ENCODE measurements at places on chromosomes 11 and 22.
A peak's percentile ranks its signal among the peaks of the same experiment; 100 is the strongest.

- no peak for DNase-seq
These were observed 37.5 kb downstream of the TPST2 start for GRCh38 chr22:26552466-26552865.

- DNase-seq, result no peak
These were observed 1342.2 kb downstream of the BRD1 start for GRCh38 chr22:48485149-48486133.

DNA sequence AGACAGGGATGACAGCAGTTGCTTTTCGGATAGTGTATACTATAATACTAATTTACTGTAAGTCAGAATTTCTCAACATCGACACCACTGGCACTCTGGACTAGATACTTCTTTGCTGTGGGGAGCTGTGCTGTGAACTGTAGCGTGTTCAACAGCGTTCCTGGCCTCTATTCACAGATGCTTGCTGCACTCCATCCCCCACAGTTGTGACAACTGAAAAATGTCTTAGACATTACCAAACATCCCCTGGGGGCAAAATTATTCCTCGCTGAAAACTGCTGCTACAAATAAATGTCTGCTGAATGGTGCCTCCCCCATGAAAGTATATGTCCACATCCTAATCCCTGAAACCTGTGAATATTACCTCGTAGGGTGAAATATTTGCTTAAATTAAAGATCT lies 7.5 kb upstream of the SLC15A3 start:
- no peak for DNase-seq

DNA sequence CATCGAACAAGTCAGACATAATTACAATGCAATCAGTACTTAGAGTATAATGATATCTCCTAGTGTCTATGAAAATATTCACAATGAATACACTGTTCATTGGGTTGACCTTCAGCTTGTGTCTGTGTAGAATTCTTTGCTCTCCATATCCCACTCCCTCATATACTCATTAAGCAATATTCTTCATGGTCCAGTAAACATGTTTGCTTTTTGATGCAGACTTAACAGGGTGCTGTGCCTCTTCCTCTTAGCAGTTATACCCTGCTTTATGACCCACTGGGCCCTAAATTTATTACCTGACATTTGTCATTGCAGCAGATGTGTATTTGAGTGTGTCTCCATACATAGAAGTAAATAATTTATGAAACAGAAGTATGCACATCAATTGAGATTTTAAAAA lies 352.5 kb upstream of the CCDC179 start:
- no peak for DNase-seq

DNA sequence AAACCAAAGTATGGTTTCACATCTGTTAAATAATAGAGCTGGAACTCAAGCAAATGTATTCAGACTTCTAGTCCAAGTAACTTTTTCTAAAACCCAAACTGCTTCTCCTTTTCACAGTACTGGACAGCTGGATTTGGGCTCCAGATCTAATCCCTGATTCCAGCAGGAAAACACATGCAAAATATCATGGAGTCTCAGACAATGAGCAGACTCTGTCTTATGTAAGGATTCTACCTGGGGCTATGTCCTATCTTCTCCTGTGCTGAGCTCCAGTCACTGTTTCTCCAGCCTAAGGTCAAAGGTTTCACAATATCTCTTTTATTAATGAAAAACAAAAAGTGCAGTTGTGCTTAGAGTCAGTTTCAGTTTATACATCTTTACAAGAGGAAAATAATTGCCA lies 83.2 kb upstream of the EED start:
- DNase-seq, result no peak

- no peak for DNase-seq
These were observed 1.0 kb downstream of the CTSD start for GRCh38 chr11:1762537-1763302.

DNA sequence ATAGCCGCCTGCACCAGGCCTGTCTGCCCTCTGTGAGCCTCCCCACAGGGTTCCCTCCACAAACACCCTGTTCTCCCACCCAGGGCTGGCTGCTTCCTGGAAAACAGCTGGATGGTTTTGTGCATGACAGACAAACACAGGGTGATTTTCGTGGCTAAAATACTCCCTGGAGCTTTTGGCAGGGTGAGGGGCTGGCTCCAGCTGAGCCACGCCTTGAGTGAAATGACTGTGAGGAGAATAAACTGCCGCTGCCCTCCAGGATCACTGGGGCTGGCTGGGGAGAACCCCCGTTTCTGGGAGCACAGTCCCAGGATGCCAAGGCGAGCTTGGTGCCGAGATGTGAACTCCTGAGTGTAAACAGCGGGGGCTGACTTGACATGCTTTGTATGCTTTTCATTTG lies 20.3 kb upstream of the PPP6R3 start:
- DNase-seq, result no peak

GRCh38 chr22:24207264-24208011 lies 26.2 kb downstream of the SUSD2 start:
- no peak for DNase-seq

GRCh38 chr11:69159150-69159852 lies 3.6 kb downstream of the SMIM38 start:
- no peak for DNase-seq

DNA sequence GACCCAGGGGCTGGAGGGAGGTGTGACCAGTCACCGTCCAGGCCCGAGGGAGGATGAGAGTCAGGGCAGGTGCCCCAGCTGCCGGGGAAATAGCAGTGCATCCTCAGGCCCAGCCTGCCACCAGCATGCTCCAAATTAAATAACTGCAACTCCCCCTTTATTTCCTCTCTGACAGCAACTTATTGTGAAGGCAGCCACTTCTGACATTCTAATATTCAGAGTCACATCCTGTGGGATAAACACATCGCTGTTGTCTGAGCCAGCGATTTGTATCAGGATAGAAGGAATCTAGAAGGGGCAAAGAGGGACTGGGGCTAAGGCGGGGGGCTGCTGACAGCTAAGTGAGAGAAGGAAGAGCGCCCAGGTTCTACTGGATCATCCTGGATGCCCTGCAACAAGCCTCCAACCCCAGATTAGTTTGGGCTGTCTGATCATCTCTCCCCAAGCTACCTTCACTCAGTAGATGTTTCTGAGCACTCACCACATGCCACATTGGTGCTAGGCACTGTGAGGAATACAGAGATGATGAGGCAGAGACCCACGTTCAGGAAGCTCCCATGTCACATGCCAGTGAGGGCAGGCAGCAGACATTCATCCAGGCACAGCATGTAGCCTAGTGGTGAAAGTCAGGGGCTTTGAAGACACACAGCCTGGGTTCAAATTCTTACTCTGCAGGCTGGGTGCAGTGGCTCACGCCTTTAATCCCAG lies 214.1 kb downstream of the BUD13 start:
- no peak for DNase-seq

GRCh38 chr22:45892681-45893461 lies 84.1 kb downstream of the WNT7B start:
- DNase-seq, result no peak

- DNase-seq, result no peak
These were observed 469.9 kb downstream of the MN1 start for GRCh38 chr22:27331526-27332281.

- no peak for DNase-seq
These were observed 2.8 kb upstream of the GRAMD4 start for GRCh38 chr22:46617207-46617985.

- DNase-seq, result no peak
These were observed 7.9 kb downstream of the ABTB2 start for GRCh38 chr11:34349882-34350281.

GRCh38 chr11:116787786-116788486 lies at the start of gene ZPR1:
TSS of gene ZPR1 (minus strand) at chr11:116788023. CDS start at chr11:116787990, 33 bp downstream.
- DNase-seq, result peak; percentile 86

- no peak for DNase-seq
These were observed 171.3 kb upstream of the TMEM45B start for GRCh38 chr11:129644326-129644725.

DNA sequence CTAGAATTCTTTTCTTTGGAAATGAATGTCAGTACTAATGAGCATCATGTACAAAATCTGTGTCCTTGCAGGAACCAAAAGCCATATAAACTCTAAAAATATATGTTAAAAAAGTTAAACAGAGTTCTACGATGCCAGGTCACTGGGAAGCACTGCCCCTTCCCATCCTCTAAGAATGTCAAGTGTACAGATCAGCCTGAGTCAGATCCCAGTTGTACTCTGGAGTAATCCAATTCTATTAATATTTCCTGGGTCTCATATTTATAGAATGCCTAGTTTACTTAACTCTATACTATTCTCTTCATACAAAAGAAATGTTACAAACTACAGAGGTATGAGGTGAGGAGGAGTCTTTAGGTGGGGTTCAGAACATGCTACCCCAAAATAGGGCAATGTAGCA lies 460.1 kb downstream of the DLG2 start:
- DNase-seq, result no peak

GRCh38 chr11:17992916-17993315 lies 19.9 kb downstream of the SERGEF start:
- DNase-seq, result no peak

- DNase-seq, result no peak
These were observed 6.1 kb downstream of the SLC25A1 start for GRCh38 chr22:19172213-19173046.

GRCh38 chr22:37741312-37741795 lies 44.5 kb downstream of the TRIOBP start:
- peak; percentile 35 for DNase-seq

GRCh38 chr11:70460111-70460510 lies 61.8 kb downstream of the CTTN start:
- DNase-seq, result no peak

DNA sequence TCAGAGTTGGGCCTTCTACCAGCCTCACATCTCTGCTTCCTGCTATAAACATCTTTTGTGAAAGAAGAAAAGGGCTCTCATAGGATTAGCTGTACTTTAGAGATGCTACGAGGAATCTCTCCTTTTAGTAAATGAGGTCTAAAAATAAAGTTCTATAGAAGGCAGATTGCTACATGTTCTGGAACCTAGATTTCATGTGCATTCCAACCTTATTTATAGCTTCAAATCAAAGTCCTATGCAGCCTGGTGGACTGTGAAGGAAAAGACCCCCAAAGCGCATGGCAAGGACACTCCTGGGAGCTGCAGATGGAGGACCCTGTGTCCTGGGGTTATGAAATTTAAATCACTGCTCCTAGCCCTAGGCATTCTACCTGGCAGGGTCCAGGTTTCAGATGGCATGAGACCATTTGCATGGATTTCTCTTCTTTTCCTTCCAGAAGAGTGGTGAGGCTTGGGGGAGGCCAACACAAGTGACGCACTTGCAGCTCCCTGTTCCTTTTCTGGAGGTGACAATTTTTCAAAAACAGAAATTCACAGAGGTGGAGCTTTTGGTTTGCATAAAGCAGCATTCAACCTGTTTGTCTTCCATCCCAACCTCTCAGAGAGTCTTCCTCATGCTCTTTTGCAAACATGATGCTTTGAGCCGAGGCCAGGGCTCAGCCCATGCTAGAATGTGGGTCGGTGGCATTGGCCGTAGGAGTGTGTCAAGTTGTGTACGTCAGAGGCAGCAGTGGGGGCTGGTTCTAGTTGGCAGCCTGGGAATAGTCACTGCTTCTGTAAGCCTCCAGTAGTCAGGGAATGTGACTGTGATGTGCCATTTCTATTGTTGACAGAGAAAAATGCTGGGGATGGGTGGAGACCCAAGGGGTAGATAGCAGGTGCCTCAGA lies 6.3 kb downstream of the CRY2 start:
- no peak for DNase-seq

GRCh38 chr11:112374486-112375140 lies 114.0 kb upstream of the PLET1 start:
- DNase-seq, result no peak

- DNase-seq, result no peak
These were observed 1.1 kb upstream of the SUN2 start for GRCh38 chr22:38756711-38757463.

- no peak for DNase-seq
These were observed 3.3 kb downstream of the REXO2 start for GRCh38 chr11:114442536-114442935.

DNA sequence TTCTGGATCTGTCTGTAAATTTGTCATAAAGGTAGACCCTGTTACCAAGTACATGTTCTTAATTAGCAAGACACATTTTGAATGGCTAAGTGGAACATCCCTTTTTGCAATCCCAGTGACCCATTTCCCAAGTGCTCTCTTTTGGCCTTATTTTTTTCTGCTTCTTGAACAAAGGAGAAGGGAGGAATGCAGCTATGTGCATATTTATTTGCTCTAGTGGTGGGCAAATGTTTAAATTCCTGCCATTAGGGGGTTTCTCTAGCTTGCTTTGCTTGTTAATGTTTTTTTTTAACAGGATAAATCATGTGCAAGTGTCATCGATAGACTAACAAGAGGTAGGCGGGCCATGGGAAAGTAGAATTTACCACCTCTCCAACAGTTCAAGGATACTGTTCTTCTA lies 135.7 kb downstream of the COMMD9 start:
- DNase-seq, result no peak

DNA sequence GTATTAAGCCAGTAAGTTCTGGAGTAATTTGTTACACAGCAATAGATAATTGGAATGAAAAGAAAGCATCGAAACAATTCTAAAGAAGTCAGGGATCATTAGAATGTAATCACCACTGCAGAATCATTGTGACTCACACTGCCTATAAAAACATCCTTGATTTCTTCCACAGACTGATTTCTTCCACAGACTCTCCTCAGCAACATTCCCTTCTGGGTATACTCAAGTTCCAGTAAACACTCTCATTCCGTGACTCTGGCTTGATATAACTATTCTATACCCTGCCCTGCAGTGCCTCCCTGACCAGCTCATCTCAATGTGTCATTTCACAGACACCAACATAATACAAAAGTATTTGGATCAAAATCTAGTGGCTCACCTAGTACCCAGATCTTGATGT lies 120.5 kb downstream of the BBOX1 start:
- DNase-seq, result no peak

GRCh38 chr11:127815331-127815730 lies 772.0 kb downstream of the ETS1 start:
- DNase-seq, result no peak

DNA sequence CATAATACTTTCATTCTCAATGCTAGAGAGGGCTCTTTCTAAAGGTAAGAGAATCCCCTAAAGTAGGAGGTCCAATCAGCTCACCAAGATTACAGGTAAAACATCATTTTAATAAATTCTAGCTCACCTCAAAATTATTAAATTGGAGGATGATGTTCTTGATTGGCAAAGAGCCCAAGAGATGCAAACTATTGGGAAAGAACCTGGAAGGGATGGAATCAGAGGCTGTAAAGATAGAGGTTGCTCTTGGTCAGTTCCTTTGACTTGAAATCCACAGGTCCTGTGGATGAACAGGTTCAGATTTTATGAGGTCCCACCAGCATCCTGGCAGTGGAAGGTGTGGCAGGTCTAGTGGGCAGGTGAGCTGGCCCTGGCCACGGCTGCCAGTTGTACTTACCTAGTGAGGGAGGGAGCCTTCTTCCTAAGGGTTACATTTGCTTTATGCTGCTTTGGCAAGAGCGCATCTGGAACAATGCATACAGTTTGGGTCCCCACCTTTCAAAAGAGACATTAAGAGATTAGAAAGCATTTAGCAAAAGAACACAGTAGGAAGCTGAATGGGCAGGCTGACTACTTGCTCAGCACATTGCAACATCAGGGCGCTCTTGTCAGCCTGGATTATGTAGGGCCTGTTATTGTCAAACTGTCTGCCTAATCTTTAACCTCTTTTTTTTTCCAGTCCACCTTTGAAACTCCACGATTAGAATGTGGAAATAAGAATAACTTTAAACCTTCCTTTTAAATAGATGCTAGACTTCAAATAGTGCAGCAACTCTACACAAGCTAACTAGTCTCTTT lies 97.0 kb downstream of the RDX start:
- no peak for DNase-seq

GRCh38 chr11:74179234-74180052 lies 8.4 kb downstream of the PPME1 start:
- DNase-seq, result no peak

Data from CD4-positive, alpha-beta T cell treated with Interleukin-1 beta for 1 hour (primary cell).